Dermis microvascular lymphatic vessel endothelial cell (primary cell): ENCODE measurements at places on chromosomes 2 and 18. TPM values are rescaled to one million over a fixed set of nuclear protein-coding genes. Genes with fewer than 3 reads are reported as not detected.

The SPDYA gene
- total RNA-seq, result 0.13 and 0.26 TPM in 2 replicates

DNA sequence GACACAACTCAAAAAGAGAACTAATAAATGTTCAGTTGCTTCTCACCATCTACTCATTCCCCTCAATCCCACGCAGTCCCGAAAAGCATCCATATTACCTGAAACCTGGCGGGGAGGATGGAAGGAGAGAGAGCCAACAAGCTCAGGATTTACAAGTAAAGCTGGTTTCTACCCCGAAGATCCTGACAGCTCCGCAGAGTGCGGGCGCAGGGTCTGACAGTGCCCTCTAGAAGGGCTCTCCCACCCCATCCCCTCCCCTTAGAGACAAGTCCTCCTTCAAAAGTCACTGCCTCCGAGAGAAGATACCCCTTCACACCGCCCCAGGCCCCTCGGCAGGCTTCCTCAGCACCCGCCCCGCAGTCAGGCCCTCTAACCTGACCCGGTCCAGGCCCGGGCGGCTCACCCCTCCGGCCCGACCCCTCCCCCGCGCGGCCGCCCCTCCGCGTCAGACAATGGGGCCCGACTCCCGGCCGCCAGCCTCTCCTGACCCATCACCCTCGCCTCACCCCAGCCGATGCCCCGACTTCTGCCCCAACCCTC is 550 bp downstream of the RAB1A start:
- no peak for DNase-seq

GRCh38 chr2:98579926-98580325 is 28.4 kb downstream of the COA5 start:
- DNase-seq, result no peak

GRCh38 chr2:144702051-144702450 is 182.1 kb upstream of the ZEB2 start:
- DNase-seq, result no peak

DNA sequence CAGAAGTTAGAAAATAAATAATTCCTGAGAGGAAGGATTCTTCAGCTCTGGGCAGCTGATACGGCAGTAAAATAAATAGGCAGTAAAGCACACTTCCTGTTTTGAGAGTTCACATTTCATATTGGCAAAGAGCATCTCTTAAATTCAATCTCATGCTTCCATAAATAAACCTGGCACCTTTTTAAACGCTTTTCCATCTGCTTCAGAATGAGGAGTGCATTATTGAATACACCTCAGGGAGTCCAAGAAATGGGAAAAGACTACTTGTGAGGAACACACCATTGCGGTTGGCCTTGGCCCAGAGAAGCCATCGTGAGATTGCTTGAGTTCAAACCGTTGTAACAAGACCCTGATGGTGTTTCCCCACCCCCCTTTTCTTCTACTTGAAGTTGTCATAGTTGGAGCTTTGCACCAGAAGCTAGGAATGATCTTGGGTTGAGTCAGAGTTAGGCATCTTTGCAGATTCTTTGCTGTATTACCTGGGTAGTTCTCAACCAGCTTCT is 123.9 kb downstream of the RDH14 start:
- DNase-seq, result no peak

The CCBE1 gene
- total RNA-seq, result under 0.01 and 0.13 TPM in 2 replicates

- DNase-seq, result no peak
These were observed 36.8 kb downstream of the CPS1 start for GRCh38 chr2:210593166-210593565.

The GPR17 gene
- not detected in 2 replicates for total RNA-seq

DNA sequence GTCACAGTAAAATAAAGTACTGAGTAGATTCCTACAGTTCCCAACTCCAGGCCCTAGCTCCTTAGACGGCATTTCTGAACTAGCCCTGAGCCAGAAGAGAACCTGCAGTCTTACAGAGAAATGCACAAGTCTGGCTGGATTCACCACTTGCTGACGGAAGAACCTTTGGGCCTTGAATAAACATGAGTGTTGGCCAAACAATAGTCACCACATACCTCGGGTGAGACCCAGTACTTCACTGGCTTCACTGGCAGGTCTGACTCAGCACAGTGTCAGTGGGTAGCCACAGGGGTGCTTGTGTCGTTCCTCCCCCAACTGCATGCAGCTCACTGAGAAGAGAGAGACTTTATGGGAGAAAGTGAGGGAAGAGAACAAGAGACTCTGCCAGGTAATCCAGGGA is 88.9 kb downstream of the TMEM185B start:
- peak; percentile 37 for DNase-seq

The SAG gene
- total RNA-seq, result under 0.01 TPM in 1 of 2 replicates, not detected in the other

DNA sequence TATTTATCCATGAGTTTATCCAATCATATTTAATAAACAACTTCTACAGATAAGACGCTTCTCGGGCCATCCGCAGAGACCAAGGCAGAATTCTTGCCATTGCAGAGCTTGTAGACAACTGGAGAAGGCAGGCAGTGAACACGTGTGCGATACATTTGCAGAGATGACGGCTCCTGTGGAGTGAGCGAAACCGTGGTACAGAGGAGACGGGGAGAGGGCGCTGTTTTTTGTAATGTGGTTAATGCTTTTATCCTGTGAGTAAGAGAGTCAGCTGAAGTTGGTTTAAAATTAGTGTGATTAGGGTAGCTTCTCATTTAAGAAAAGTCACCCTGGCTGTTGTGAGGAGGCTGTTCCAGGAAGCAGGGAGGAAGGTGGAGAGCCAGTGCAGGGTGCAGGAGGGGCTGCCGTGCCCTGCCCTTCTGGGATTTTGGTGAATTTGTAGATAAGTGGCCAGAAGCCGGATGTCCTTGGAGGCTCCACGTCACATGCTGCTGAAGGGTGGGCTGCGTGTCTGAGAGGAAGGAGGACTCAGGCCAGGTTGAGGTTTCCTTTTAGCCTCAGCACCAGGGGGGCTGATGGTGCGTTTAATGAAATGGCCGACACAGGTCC is 151.4 kb downstream of the SNTG2 start:
- no peak for DNase-seq

- DNase-seq, result no peak
These were observed 100.5 kb downstream of the SCG2 start for GRCh38 chr2:223501641-223502040.

DNA sequence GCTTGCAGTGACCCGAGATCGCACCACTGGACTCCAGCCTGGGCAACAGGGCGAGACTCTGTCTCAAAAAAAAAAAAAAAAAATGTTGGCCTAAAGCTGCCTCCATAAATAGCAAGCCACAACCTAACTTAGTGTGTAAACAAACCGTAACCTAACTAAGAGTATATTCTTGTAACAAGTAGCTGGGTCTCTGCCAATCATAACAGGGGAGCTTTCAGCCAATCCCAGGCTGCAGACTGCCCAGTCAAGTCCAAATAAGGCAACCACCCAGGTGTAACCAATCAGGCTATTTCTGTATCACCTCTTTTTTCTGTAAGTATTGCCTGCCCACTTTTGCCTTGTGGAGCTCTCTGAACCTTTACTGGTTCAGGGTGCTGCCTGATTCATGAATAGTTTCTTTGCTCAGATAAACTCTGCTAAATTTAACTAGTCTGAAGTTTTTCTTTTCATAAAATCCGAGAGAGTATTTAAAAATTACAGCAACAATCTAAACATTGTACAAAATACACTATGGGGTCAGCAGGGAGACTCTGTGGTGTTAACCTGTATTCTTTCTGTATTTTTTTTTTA is 4.5 kb downstream of the PSTPIP2 start:
- DNase-seq, result peak; percentile 6

GRCh38 chr2:53969968-53970723 is 647 bp downstream of the PSME4 start:
- no peak for DNase-seq

- DNase-seq, result no peak
These were observed 2.7 kb downstream of the BIN1 start for GRCh38 chr2:127104166-127104660.

DNA sequence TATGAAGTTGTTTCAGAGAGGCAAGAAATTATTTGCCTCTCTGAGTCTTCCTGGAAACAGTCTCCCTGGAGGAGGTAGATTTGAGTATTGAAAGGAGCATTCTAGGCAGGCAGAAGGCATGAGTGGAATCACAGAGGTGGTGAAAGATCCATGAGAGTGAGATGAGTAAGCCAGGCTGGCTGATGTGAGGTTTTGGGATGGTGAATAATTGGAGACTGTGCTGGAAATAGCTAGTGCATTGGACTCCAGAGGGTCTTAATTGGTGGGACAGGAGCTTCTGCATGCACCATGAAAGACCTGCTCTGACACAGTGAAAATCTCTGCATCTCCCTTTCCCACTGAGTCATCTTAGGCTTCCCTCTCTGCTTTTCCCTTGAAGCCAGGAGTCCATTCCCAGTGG is 46.3 kb downstream of the CDC42EP3 start:
- DNase-seq, result no peak

GRCh38 chr2:201930043-201930442 is 103.6 kb upstream of the FZD7 start:
- no peak for DNase-seq

GRCh38 chr2:161245671-161246070 is 62.6 kb upstream of the PSMD14 start:
- DNase-seq, result no peak

GRCh38 chr2:65931056-65931455 is 498.7 kb upstream of the SPRED2 start:
- no peak for DNase-seq

DNA sequence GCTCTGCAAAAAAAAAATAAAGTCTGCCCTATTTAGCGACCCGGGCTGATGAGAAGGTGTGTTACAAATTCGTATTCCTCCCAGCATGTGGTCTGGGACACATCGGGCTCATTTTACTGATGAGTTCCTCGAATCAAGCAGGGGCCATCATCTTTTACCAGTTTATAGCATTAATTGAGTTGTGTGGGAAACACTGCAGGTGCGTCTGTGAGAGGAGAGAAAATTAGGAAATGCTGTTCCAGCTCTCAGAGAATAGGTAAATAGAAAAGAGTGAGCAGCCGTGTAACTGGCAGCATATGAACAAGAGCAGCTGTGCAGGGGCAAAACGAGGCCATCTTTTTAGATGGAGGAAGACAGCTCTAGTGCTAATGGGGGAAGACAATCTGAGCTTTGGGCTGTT is 216.7 kb downstream of the SETBP1 start:
- DNase-seq, result no peak

GRCh38 chr2:54630858-54631497 is 92.5 kb upstream of the EML6 start:
- DNase-seq, result no peak

DNA sequence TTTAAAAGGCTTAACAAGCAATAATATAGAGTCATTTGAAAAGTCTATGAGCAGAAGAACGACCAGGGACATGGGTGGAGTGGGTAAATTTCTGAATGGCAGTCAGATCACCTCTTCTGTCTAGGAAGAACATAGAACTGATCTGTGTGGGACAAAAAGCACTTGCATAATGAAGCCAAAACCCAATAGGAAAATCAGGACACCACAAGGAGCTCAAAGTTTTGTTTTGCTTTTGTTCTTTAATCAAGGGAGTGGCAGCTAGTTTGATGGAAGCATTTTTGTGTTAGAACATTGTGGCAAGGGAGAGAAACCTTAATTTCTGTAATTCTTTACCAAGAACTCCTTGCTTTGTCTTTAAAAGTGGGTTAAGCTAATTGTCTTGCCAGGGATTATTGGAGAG is 240.2 kb upstream of the TANK start:
- no peak for DNase-seq

- DNase-seq, result no peak
These were observed 494.6 kb upstream of the NRP2 start for GRCh38 chr2:205187731-205188130.

GRCh38 chr18:2662990-2663389 is 7.5 kb downstream of the SMCHD1 start:
- no peak for DNase-seq

The NT5DC4 gene
- total RNA-seq, result not detected in 2 replicates

GRCh38 chr18:14000884-14001283 is 85.5 kb upstream of the MC2R start:
- no peak for DNase-seq

DNA sequence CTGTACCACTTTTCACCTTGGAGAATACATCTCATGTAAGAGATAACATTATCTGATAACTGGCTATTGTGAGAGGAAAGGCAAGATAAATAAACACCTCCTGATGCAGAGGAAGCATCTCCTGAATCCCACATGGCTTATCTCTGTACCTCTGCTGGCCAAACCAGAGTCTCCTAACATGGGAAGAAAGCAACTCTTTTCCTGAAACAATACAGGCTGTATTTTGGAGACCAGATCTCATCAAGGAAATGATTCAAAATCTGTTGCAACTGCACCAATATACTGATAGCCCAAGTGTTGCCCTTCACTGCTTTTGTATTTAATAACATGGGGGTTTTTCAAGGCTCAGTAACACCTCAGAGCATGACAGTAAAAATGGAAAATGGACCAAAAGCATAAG is 106.9 kb downstream of the MREG start:
- DNase-seq, result peak; percentile 83

- DNase-seq, result no peak
These were observed 316.2 kb upstream of the TRIB2 start for GRCh38 chr2:12400543-12400942.

DNA sequence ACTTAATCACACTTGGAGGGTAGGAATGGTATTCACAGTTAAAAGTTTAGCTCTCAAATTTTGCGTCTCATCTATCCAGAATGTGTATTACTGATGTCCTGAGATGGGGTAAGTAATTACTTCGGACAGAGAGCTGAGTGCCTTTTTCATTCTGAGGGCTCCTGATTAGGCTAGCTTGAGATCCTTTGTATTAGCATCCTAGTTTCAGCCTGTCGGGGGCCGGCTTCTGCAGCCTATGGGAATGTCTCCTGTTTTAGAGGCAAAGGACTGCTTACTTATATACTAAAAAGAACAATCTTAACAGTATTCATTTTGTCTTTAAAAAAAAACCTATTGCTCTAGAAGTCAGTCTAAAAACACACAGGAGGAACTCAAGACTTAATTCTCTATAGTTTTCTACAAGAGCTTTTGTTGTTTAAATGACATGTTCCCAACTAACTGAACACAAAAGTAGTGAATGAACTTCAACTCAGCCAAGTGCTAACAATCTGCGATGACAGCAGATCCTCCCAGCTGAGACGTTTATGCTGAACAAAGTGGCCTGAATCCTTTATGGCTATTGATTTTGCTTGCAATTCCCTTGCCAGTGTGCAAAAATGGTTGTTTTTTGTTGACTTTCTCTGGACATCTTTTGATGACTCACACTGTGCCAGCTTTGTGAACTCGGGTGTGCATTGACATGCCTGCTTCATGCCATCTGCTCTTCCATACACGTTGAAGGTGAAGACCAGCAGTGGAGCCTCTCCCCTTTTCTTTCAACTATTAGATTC is 118.7 kb downstream of the LYPD6B start:
- DNase-seq, result no peak

DNA sequence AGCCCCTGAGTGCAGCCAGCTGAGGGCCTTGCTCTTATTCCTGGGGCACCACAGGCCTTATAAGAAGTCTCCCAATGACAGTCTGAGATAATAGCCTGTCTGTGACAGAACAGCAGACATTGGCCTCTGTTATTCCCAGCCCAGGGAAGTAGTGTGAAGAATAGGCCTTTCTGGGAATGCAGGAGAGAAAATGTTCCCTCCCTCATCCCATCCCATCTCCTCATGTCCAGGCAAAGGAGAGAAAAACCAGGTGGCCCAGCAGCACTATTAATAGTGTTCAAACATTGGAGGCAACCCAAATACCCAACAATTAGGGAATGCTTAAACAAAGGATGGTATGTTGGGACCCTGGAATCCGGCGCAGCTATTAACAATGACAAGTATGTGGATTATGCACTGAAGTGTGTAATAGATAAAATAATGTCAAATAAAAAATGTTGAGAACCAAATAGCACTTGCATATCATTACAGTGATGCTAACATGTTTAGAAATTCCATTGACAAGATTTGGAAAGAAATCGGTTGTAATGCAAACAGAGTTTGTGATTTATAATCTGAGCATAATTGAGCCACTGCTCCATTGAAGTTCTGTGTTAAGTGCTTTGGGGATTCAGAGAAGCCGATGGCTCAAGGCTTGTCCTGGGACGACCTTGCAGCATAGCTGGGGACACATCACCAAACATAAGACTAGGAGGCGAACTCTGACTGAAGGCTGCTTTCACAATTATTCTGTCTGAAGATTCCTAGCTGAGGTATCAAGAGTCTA is 69.3 kb downstream of the LBH start:
- no peak for DNase-seq
